Stimulated activated CD8-positive, alpha-beta memory T cell treated with anti-CD3 and anti-CD28 coated beads, Interleukin-7, amount 100 ng/mL, for 4 hours (primary cell): ENCODE measurements at places on chromosomes 5 and 9.

DNA sequence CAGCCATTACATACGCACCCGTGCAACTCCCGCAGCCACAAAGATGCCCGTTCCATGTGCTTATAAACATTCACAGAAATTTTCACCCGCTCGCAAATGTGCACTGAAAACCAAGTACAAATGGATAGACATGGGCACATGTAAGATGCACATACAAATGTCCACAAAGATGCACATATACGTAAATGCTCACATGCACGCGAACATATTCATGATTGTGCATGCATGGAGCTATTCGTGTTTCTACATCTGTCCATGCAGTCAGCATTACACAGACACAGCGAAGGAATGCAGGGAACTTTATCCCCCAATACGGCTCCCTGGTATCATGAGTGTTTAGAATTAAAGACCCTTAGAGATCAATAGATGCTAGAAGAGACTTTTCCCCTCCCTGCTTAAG, 58.4 kb downstream of the C9orf50 start:
- DNase-seq, result no peak

- DNase-seq, result no peak
Observed at GRCh38 chr5:26060212-26060611, 978.2 kb downstream of the CDH9 start.

- DNase-seq, result no peak
Observed at GRCh38 chr5:138722544-138723177, 30.6 kb upstream of the CTNNA1 start.

DNA sequence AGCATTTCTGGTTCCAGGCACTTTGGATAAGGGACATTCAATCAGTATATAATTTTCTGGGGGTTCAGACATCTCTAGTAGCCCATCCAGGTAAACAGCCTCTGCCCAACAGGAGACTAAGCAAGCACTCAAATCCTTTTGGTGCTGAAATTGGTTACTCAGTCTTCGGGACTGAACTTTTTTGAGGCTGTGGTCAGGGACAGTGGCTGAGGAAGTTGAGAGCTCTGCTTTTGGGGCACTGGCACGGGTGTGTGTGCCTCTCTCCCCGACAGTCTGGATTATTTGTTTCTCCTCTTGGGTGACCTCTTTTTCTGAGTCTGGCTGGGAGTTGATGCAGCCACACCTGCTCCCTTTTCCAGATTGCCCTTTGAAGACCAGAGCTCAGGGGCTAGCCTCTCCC, 47.6 kb downstream of the ACER2 start:
- DNase-seq, result no peak

- no peak for DNase-seq
Observed at GRCh38 chr5:119017994-119018393, 29.6 kb upstream of the DTWD2 start.

GRCh38 chr9:69254223-69254622, 70.8 kb upstream of the ENTREP1 start:
- no peak for DNase-seq

DNA sequence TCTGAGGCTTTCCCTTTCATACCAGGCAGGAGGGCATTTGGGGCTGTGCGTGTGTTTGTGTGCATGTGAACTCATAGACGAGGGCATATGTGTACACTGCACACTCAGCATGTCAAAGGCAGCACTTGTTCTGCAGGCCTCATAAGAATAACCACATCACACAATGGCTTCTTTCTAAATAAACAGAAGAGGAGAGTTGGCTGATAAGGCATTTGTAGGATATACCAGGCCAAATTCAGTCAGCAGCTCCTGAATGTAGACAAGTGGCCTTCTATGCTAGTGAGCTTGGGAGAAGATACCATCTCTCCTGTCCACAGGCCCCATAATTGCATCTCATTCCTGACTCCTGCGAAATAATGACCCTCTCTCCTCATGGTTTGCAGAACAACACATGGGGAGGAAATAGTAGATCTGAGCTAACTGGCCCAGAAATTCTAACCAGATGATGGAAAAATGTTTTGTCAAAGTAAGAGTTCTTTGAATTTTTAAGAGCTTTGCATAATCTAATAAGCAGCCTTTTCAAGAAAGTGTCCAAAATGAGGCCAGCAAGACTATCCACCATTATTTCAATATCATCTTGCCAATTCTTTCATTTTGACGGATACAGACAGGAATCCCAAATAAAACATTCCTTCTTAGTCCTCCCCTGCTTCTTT, 60.5 kb upstream of the GAS1 start:
- no peak for DNase-seq

DNA sequence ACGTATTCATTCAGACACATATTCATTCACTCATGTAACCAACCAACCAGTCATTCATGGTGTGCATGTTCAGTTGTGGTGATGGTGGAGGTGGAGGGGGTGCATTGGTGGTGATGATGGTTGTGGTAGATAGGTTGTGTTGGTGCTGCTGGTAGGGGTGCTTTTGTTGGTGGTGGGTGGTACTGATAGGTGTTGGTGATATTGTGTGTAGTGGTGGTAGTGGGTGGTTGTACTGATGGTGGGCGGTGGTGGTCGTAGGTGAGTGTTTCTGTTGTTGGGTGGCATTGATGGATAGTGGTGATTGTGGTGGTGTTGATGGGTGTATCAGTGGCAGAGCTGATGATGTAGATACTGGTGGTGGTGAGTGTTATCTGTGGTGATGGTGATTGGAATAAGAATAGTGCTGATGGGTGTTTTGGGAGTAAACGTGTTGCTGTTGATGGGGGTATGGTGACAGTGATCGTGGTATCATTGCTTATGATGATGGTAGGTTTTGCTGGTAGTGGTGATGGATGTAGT, 59.8 kb upstream of the SHB start:
- no peak for DNase-seq

DNA sequence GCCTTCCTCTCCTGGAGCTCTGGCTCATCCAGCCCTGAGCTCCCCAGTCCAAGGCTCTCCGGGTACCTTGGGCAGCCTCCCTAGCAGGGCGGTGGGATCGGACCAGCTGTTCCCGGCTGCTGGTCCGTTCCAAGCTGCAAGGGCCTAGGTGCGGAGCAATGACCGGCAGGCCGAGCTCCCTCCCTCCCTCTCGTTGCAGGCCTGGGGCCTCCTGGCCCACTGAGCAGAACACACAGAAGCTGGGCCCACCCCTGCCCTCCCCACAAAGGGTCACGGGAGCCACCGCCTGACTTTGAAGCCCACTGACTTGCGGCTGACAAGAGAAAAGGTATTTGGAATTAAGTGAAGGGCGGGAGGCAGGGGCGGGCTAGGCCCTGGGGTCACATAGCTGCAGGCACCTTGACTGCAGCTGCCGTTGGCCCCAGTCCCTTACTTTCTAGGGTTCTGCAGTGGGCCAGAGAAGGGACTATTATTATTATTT, 104.7 kb upstream of the IER5L start:
- no peak for DNase-seq

DNA sequence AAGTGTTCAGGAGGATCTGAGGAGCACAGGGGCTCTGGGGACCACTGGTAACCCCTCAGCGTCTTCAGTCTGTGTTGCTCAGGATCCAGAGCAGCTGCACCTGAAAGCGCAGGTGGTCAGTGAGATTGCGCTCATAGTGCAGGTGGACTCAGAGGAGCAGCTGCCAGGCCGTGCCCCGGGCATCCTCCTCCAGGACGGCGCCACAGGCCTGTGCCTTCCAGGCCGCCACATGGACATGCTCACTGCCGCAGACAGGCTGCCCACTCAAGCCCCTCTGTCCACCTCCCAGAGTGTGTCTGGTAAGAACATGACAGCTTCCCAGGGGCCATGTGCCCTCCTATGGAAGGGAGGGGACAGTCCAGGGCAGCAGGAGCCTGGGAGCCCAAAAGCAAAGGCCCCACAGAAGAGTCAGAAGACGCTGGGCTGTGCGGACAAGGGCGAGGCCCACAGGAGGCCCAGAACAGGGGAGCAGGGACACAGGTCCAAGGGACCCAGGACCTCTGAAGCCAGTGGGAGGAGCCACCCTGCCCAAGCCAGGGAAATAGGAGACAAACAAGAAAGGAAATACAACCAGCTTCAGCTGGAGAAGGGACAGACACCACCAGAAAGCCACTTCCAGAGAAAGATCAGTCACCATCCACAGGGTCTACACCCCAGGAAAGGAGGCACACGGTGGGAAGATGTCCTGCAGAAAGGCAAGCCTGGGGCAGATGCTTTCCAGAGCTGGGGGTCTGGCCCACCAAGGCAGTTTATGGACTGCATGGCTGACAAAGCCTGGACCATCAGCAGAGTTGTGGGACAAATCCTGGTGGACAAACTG, 5.2 kb downstream of the SPATA31E1 start:
- no peak for DNase-seq

DNA sequence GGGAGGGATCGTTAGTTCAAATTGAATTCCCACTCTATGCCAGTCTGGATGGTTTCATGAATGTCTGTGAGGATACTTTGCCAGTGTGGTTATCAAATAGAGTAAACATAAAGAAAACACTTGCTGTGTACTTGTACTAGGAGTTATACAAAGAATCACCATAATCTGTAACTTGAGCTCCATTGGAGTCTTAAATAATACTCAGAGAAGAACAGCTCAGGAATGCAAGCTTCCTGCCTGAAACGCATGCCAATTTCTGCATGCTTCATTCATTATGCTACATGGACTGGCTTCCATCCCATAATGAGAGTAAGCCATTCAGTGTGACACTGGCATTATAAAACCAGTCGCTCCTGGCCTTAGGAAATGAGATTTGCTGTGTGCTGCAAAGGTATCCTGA, 351.4 kb downstream of the SEMA5A start:
- DNase-seq, result no peak

DNA sequence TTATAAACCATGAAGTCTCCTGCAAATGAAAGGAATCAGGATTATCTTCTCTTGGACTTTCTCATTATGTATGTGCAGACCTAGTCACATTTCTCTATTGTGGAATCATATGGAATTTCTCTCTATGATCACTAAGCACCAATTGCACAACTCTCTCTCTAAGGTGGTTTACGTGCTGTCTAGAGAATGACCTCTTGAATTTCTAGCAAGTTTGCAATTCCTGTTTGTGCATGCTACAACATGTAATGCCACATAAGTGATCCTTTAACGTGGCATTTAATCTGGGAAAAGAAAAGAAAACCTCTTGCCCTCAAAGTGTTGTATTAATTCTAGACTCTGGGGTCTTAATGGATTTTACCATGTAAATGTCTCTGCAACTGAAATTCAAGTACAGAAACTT, 5.0 kb upstream of the PPP2R2B start:
- DNase-seq, result no peak

GRCh38 chr9:79006546-79006945, 565.2 kb upstream of the TLE4 start:
- no peak for DNase-seq

DNA sequence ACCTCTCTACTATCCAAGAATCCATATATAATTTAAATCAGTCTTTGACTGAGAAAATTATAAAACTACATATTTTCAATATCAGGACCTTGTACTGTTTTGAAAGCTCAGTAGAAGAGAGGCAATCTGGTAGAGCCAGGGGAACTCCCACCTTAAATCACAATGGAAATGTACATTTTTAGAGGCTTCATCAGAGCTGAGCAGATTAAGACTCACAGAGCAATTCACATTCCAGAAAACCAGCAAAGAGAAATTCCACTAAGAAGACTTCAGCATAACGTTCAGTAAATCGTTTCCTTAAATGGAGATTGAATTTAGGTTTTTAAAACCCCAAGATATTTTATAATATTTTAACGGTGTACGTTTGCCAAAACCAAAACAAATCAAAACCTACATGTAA, 227.8 kb upstream of the TRPM3 start:
- no peak for DNase-seq

- no peak for DNase-seq
Observed at GRCh38 chr5:53884844-53885243, 324.4 kb downstream of the NDUFS4 start.

GRCh38 chr5:110932755-110933488, 138.6 kb upstream of the TSLP start:
- no peak for DNase-seq

DNA sequence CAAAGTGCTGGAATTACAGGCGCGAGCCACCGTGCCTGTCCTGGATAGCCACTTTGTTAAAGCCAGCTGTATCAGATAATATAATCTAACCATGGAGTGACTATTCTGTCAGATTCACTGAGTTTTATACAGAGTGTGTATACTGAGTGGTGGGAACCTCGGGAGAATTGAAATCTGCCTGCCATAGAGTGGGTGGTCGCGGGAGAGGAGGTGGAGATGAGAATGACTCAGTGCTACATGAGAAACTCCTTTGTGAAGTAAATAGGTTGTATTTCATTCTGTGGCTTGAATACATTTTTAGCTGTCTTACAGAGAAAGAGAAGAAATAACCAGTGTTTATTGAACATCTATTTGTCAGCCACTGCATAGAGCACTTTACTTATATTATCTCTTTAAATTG, 26.4 kb downstream of the ATP6V0E1 start:
- DNase-seq, result no peak

GRCh38 chr5:91146905-91147600, 236.1 kb downstream of the ARRDC3 start:
- no peak for DNase-seq

- DNase-seq, result no peak
Observed at GRCh38 chr9:1014640-1015039, 35.5 kb upstream of the DMRT2 start.

DNA sequence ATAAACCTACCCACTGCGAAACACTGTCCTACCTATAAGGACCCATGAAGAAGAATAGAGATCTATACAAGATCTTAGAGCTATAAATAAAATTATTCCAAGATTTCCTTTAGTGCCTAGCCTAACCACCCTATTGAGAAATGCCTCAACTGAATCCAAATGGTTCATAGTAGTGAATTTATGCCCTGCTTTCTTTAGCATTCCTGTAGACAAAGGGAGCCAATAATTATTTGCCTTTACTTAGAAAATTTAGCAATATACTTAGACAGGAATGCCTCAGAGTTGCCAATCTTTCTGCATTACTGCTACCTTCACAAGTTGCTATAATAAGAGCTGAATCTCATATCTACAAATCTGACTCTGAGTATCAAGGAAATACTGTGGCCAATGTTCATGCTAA, 62.6 kb downstream of the PUM3 start:
- no peak for DNase-seq

- DNase-seq, result peak; percentile 23
Observed at GRCh38 chr9:114653556-114654159, 3.9 kb downstream of the TEX53 start.

DNA sequence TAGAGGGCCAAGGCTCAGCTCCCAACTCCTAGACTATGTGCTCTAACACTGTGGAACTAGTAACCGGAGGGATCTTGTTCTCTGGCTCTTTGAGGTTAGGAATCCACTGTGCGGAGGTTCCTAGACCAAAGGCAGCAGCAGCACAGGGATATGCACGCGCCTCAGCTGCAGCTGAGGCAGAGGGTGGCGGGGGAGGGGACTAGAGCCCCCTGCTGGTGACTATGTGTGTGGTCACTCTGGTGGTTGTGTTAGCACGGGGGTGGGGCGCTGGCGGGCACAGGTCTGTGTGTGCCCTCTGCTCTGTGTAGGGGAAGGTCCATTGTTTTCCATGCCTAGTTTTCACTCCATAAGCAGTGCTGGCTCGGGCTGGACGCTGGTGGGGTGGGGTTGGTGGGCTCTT, 458.0 kb upstream of the IZUMO3 start:
- DNase-seq, result no peak
